ENCODE measurements at places on chromosomes 2 and 18. TPM values are rescaled to one million over a fixed set of nuclear protein-coding genes. Genes with fewer than 3 reads are reported as not detected.

PPP4R3B gene
- polyA plus RNA-seq: 49.7 TPM

MC2R gene
- not detected for polyA plus RNA-seq

TCF23 gene
- not detected for polyA plus RNA-seq

CACNB4 gene
- 0.11 TPM for polyA plus RNA-seq

IL36B gene
- polyA plus RNA-seq: not detected

NTSR2 gene
- not detected for polyA plus RNA-seq

LAMA3 gene
- not detected for polyA plus RNA-seq

BMPR2 gene
- 5.4 TPM for polyA plus RNA-seq

MYCN gene
- polyA plus RNA-seq: not detected

GRCh38 chr2:47034973-47035609, 119.5 kb upstream of the MCFD2 start:
- no peak overlapping the region for H3K4me3 ChIP-seq
- H3K27ac ChIP-seq: peak overlapping the region; percentile 1
- H3K36me3 ChIP-seq: peaks cover 9% of the 10 kb centered on the region

- H3K36me3 ChIP-seq: peaks cover 8% of the 10 kb centered on the region
- no peak overlapping the region for H3K4me3 ChIP-seq
- no peaks in the 10 kb centered on the region for H3K4me1 ChIP-seq
- no peak overlapping the region for H3K27ac ChIP-seq
- peaks cover 6% of the 10 kb centered on the region for H3K27me3 ChIP-seq
- DNase-seq: no peak
Measured at GRCh38 chr2:28516950-28517349, 21.1 kb downstream of the PLB1 start.

DNA sequence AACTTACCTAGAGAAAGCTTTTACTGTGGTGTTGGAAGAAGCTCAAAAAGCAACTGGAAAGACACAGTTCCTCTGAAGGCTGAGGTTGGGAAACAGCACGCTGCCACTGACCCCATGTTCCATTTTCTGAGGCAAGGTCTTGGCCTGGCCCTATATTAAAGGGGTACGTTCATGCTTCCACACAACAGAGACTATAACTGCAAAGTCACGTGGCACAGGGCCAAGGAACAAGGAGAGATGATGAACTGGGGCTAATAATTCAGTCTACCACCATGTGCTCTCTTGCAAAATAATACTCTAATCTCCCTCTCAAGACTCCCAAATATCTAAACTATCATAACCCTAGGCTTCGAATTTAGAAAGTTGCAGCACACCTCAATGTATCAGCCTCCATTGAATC, 381.6 kb downstream of the DSEL start:
- no peak overlapping the region for H3K27ac ChIP-seq
- no peaks in the 10 kb centered on the region for H3K36me3 ChIP-seq
- no peak overlapping the region for H3K4me3 ChIP-seq

DNA sequence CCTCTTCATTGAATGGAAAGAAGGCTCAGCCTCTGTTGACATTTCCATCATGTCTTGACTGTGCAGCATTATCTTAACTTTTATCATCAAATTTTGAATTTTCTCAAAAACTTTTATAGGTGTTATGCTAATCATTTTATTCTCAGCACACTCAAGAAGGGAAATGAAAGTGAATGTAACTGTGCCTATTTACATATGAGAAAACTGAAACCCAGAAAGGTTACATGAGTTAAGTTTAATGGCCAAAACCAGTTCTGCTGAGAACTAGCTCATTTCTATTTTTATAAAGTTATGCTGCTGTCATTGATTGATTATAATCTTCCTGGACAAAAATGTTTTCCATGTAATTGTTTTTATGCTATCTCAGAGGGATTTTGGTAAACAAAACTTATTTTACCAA, 618.8 kb upstream of the NRXN1 start:
- no peak overlapping the region for H3K27ac ChIP-seq
- H3K27me3 ChIP-seq: no peaks in the 10 kb centered on the region
- no peak for DNase-seq
- H3K4me3 ChIP-seq: no peak overlapping the region
- H3K4me1 ChIP-seq: no peaks in the 10 kb centered on the region
- H3K36me3 ChIP-seq: no peaks in the 10 kb centered on the region

DNA sequence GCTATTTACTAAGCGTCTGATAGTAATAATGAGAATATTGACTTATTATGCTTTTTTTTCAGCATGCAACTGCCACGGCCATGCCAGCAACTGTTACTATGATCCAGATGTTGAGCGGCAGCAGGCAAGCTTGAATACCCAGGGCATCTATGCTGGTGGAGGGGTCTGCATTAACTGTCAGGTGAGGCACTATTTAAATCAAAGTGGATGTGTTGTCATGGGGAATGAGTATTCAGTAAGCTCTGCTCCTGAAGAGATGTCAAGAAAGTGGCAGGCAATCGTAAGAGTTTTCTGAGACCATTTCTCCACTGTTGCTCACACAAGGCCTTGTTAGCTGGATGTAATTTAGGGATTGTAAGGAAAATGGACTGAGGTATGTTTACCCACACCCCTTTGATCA, 74.1 kb downstream of the LAMA3 start:
- peaks cover 3% of the 10 kb centered on the region for H3K27me3 ChIP-seq
- peaks cover 11% of the 10 kb centered on the region for H3K36me3 ChIP-seq
- no peak overlapping the region for H3K27ac ChIP-seq
- no peak overlapping the region for H3K4me3 ChIP-seq
- DNase-seq: no peak

- DNase-seq: no peak
- H3K27me3 ChIP-seq: peaks cover 2% of the 10 kb centered on the region
- no peak overlapping the region for H3K27ac ChIP-seq
- no peak overlapping the region for H3K4me3 ChIP-seq
Measured at GRCh38 chr2:109000738-109001137, 11.7 kb upstream of the EDAR start.

GRCh38 chr2:169743549-169743948, 9.9 kb downstream of the KLHL23 start:
- DNase-seq: no peak
- H3K4me3 ChIP-seq: no peak overlapping the region
- no peaks in the 10 kb centered on the region for H3K4me1 ChIP-seq
- H3K27me3 ChIP-seq: no peaks in the 10 kb centered on the region
- no peak overlapping the region for H3K27ac ChIP-seq
- no peaks in the 10 kb centered on the region for H3K36me3 ChIP-seq

- H3K4me1 ChIP-seq: peaks cover 86% of the 10 kb centered on the region
- H3K27me3 ChIP-seq: peaks cover 13% of the 10 kb centered on the region
- H3K27ac ChIP-seq: no peak overlapping the region
- peaks cover 15% of the 10 kb centered on the region for H3K36me3 ChIP-seq
- DNase-seq: no peak
- peak overlapping the region; percentile 69 for H3K4me3 ChIP-seq
Measured at GRCh38 chr18:51164761-51165281, 32.7 kb downstream of the MEX3C start.

Data from immature natural killer cell (primary cell).